Skeletal muscle cell (primary cell): ENCODE measurements at places on chromosomes 3 and 15.

DNA sequence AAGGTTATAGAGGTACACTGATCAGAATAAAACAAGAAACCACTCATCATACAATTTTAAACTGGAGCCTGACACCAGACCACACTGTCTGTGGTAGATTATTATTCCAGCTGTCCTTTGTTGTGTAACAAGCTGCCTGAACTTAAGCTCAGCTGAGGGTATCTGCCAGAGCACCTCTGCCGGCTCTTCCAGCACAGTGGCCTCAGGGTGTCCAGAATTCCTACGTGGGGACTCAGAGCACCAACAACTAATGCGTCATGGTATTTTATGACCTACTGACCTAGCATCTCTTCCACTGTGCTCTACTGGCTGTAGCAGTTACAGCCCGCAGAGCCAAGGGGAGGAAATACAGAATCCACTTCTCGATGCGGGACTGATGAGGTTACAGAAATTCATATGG, 15.6 kb upstream of the RAF1 start:
- peak; percentile 76 for DNase-seq

- no peak for DNase-seq
Observed at GRCh38 chr3:152688313-152688712, 146.6 kb upstream of the P2RY1 start.

GRCh38 chr15:69842851-69843250, 254.9 kb downstream of the TLE3 start:
- DNase-seq = no peak

DNA sequence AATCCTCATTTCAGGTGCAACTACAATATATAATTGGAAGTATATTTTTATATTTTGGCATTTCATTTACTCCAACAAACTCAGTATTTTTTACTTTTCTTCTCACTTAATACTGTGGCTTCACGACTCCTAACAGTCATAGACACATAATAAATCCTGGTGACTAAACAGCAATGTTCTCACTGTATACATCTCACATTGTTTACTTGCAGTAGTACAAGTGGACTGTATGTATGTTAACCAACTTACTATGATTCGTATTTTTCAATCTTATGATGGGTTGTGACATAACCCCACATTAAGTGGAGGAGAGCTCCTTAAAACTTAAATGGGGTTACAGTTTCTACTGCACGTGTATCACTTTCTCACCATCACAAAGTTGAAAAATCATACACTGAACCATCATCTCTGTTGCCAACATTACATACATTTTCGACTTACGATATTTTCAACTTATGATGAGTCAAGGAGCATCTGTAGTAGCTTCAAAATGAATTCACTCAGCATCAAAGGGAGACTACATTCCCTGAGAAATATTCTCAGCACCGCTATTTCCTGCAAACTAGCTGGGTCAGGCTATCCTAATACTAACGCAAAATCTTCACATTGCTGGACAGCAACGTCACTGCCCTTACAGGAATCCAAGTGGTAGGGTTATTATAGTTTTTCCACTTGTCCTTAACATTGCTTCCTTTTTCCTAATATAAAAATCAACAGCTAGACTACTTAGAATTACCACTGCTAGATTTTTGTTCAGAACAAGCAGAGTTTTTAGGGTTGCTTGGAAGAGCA, 7.3 kb downstream of the ADAM10 start:
- DNase-seq = peak; percentile 48

DNA sequence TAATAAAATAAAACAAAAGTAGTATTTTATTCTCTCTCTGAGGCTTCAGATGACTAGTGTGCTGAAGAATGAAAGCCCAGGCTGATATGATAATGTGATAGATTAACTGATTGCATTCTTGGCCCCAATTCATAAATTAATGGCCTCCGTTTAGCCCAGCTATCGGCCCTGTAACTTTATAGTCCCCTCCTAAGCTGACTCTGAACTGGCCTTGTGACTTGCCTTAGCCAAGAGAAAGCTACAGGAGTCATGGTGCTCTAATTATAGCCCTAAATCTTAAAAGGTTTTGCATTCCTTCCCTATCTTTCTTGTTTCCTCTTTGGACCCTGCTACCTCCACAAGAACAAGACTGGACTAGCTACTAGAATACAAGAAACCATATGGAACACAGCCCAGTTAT, 123.2 kb upstream of the EPHA3 start:
- no peak for DNase-seq

DNA sequence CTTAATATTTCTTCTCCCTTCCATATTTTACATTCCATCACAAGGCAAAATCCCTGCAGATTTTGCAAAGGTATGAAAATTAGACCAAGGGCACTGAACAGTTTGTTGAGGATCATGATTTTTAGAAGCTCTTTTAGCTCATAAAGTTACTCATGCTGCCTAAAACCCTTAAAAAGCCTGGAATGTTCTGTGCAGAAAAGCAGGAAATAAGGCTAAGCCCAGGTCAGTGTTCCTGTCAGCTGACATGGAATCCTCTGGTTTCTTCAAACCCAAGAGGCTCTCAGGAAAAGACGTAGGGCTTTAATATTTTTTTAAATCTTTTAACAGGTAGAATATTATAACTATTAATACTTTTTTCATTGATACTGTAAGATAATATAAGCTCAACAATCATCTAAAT, 8.2 kb downstream of the CBLB start:
- no peak for DNase-seq

GRCh38 chr3:132645058-132645457, 14.6 kb downstream of the ACAD11 start:
- no peak for DNase-seq

GRCh38 chr15:95522533-95522932, 808.0 kb upstream of the NR2F2 start:
- DNase-seq = no peak

DNA sequence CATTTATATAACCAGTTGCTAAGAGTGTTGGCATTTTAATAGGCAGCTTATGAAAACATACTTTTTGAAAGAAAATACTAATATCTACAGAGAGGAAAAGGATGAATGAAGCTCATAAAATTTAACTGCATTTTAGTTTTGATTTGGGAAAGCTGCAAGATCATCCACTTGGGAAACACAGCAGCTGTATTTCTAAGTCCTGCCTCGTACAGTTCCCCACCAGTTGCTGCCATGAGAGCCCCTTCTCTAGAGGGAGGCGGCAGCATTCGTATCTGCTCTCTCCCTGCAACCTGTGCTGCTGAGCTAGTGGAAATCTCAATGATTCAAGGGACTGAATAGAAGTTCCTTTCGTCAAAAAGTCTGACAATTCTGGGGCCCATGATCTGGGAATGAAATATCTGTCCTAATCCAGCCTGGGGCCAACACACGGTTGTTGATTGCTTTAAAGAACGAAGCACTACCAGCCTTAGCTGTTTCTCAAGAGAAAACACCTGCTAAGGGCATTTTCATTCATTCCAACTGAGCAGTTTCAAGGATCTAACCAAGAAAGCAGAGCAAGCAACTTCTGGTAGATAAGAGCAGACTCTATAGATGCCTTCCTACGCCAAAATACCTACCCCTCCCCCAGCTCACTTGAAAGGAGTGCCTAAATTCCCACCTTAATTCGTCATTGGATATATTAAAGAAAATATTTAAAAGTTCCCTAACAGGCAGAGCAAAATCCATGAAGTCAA, 223.7 kb downstream of the MAGI1 start:
- no peak for DNase-seq

DNA sequence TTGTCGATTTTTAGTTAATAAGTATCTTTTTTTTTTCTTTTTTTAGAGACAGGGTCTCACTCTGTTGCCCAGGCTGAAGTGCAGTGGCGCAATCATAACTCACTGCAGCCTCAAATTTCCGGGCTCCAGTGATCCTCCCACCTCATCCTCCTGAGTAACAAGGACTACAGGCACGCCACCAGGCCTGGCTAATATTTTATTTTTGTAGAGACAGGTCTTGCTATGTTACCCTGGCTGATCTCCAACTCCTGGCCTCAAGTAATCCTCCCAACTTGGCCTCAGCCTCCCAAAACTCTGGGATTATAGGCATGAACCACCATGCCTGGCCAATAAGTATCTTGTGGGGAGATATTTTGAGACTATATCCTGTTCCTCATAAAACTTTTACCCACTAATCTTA, 29.4 kb upstream of the ARID3B start:
- DNase-seq = no peak

GRCh38 chr3:8665407-8665896, 20.9 kb upstream of the SSUH2 start:
- no peak for DNase-seq

DNA sequence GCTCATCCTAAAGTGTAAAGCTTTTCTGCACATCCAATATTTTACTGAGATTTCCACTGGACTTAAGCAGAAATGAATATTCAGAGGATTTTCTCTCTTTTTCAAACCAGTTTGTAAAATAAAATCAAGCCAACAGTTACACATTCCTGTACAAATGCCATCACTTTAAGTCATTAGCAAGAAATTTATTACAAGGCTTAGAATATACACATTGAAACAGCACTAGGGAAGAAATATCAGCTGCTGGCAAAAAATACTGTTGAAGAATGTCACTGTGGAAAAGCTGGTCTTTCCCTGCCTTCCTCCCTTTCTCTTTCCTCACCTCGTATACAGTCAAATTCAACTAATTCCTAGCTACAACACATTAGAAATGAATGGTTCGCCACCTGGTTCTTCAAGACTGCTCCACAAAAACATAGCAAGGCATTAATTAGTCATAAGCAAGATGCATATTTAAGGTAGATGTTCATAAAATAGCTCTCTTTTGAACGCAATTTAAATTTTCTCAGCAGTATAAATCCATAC, 21.3 kb downstream of the PLOD2 start:
- DNase-seq = no peak

GRCh38 chr3:49500732-49501609, 30.9 kb downstream of the DAG1 start:
- peak; percentile 96 for DNase-seq

DNA sequence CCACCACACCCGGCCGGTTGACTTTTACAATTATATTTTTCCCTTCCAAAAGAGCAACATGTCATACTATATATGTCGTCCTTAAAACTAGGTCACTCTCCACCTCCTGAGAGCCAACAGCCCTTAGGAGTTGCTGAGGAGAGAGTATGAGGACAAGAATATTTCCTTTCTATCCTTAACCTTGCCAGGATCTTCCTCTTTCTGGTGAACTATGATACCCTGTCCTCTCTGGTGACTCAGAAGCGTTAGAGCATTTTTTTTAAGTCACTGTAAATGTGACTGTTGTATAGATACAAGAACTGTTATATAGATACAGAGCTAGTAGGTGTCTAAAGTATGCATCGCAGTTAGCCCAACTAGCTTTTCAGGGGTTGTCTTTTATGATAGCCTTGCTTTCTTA, 33.7 kb upstream of the MTHFS start:
- no peak for DNase-seq

DNA sequence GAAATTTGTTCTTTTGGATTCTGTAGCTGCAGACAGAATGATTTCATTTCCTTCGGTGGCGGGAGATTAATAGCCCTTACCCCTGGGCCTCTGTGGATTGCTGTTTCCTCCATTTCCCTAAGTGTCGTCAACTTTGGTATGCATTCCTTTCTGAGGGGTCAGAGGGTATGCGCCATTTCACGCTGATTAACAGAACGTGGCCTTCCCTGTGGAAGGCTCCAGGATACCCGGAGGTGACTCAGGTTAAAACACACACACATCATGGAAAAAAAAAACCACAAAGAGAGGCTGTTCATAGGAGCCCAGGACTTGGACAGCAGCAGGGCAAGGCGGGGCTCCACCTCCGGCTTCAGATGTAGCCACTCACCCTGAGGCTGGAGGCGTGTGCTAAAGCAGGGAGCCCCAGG, 51.9 kb downstream of the EPHB1 start:
- peak; percentile 53 for DNase-seq

DNA sequence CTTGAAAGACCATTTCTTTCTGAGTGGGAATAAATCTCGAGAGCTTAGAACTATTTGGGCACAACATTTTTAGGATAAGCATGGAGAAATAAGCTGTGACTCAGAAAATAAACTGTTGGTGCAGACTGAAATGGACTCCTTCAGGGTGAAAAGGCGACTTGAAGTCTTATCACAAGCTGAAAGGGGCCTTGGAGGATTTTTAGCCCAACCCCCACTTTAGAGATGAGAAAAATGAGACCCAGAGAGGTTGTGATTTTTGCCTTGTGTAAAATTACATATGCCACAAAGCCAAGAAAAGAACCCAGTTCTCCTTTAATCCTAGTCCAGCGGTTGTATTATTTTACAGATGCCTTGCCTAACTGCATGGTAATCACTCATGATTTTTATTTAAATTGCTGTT, 1.5 kb downstream of the ATP1B3 start:
- DNase-seq = no peak

- no peak for DNase-seq
Observed at GRCh38 chr3:60890226-60890625, 361.0 kb downstream of the FHIT start.

DNA sequence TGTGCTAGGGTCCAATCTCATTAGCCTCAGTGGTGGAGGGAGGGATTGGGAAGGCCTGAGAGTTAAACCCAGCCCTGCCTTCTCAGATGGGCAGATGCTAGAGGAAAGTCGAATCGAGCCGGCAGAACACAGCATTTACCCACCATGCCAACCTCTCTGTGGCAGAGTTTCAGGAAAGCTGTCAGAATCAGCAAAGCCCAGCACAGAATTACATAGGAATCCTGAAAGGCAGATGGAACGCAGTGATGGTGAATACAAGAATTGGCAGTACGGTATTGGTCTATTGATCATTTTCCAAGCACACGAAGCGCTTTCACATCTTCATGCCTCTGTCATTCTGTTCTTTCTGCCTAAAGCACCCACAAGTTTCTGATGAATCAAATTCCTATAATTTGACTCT, 417.7 kb upstream of the RBMS3 start:
- DNase-seq = no peak

DNA sequence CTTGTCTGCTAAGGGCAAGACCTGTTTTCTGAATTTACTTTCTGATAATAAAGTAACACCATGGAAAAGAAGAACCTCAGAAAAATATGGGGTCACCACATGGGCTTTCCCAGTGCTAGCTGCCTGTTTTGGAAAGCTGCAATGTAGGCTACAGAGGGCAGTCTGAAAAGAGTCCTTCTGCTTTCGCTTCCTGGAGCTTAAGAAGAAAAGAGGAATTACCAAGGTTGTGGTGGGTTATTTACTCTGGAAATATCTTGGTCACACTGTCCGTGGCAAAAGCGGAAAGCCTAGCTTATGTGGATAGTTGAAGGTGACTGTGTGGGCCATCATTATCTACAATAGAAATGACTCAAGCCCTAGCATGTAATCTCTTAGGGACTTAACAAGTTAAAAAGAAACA, 31.7 kb upstream of the IP6K2 start:
- no peak for DNase-seq

DNA sequence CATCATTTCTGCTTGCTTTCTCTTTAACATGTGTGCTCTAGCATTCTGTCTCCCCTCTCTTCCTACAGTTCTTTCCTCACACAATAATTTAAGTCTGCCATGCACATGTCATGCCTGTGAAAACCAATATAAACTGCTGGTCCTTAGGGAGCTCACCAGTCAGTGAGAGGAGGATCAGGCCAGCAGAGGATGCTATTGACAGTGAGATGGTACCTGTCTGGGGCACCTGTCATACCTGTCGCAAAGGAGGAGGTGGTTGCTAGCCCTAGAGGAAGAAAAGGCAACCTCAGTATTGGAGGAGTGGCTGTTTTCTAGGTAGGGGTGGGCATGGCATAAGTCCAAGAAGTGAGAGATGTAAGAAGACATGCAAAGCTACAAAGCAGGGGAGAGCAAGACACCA, 194.6 kb downstream of the GABRG3 start:
- no peak for DNase-seq
